Kasumi-1 (cell line): ENCODE measurements at places on chromosomes 6 and 20.

GRCh38 chr6:125773387-125774341 is 17.1 kb upstream of the NCOA7 start:
- no peak for DNase-seq

- no peak for DNase-seq
These were observed 60.3 kb downstream of the ME1 start for GRCh38 chr6:83370567-83370966.

- DNase-seq, result no peak
These were observed 20.5 kb downstream of the FOXF2 start for GRCh38 chr6:1409774-1410465.

DNA sequence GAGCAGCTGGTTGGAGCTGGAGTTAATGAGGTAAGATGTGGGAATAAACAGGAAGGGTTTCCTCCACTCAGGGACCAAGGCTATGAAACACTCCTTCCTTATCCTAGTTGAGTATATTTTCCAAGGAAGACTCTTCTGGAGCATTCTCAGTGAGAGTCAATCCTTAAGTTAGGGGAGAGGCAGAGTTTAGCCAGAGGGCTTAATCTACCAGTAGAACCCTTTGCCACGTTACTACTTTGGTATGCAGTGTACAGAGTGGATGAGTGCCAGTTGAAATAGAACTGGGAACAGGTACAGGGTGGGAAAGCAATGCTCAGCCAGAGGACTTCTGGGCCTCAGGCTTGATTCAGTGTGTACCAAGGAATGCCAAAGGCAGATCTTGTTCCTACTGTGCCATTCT is 114.3 kb downstream of the UBE3D start:
- no peak for DNase-seq

GRCh38 chr6:129598244-129599187 is 111.5 kb downstream of the ARHGAP18 start:
- peak; percentile 63 for DNase-seq

- DNase-seq, result peak; percentile 61
These were observed 8.3 kb downstream of the PHF3 start for GRCh38 chr6:63643862-63644261.

DNA sequence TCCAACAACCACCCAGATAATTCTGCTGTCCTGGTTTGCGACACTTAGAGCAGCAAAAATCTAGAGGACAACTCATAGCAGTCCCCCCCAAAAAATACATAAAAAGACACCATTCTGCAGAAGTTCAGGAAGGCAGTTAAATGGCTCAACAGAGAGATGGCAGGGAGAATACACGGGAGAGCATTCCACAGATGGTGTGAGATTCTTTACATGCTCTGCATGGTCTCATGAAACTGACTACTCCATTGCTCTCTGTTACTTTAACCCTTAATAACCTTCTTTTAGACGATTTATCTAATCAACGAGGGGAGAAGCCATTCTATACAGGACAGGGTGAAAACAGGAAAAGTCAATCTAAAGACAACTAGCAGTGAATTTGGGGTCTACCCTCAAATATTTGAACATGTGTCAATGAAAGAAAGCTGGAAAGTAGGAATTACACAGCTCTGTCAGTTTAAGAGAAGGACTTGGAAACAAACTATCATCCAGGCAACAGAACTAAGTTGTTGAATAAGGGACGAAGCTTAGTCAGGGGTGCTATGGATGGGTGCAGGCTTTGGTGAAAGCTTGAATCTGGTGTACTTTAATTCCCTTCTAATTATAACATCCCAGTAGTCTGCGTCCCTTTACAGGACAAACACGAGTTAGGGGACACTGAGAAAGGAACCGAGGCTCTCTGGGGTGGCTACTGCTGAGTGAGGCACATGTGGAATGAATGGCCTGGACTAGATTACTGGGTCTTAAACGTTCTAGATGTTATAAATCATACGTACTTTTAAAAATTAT is 5.1 kb downstream of the PERP start:
- DNase-seq, result no peak

DNA sequence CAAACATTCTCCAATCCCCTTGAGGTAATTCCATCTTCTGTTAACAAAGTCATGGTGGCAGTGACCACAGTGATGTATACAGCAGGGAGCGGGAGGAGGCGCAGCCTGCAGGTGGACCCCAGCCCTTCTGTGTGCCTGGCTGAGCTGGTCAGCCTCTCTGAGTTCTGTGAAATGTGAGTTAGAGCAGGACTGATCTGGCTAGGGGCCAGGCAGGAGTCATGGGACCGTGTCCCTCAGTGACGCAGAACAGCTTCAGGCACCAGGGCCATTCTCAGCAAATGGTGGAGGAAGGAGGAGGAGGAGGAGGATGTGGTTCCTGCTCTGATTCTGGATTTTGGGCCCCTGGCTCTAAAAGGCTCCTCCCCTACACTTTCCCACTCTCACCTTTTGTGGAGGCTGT is 6.9 kb downstream of the PHACTR3 start:
- no peak for DNase-seq
